NAMALWA (cell line): ENCODE measurements at places on chromosomes 7 and 10.

GRCh38 chr7:31192986-31193385 lies 140.9 kb downstream of the ADCYAP1R1 start:
- DNase-seq, result no peak

DNA sequence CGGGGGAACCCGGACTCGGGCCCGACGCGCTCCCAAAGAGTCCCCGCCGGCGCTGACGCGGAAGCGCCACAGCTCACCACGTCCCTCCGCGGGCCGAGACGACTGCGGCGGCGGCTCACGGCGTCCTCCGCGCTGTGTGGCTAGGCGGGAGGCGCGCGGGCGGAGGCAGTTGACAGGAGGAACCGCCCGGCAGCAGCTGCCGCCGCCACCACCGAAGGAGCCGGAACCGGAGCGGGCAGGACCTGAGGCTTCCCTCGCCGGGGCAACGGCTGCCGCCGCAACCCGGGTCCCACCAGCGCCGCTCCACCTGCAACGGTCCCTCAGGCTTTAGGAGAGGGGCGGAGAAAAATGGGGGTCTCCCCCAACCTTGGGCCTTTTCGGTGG lies 334 bp downstream of the ZNF800 start:
- peak; percentile 74 for DNase-seq

GRCh38 chr10:24569330-24569796 lies 154.3 kb downstream of the ARHGAP21 start:
- no peak for DNase-seq

- no peak for DNase-seq
These were observed 51.0 kb upstream of the PPP2R2D start for GRCh38 chr10:131849591-131850382.

- no peak for DNase-seq
These were observed 45.2 kb upstream of the AKR1E2 start for GRCh38 chr10:4780782-4781181.

- no peak for DNase-seq
These were observed 247.1 kb downstream of the COBL start for GRCh38 chr7:51069411-51070083.

GRCh38 chr7:51315393-51316261 lies 982 bp downstream of the COBL start:
- no peak for DNase-seq

DNA sequence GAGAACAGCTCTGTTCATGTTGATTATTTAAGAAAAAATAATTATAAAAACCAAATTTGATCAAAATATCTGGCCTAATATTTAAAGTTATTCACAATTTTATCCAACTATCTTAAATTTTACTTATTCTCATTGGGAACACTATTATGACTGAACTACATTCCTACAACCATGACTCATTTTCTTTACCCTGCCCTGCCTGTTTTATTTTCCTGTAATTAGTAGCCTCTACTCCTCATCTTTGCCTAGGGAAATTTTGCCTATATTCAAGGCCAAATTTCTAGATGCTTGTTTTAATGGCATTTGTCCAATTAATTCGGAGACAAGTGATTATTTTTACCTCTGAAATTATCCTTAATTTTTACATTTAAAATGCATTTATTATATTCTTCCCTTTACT lies 289.7 kb upstream of the TMEM229A start:
- DNase-seq, result no peak

DNA sequence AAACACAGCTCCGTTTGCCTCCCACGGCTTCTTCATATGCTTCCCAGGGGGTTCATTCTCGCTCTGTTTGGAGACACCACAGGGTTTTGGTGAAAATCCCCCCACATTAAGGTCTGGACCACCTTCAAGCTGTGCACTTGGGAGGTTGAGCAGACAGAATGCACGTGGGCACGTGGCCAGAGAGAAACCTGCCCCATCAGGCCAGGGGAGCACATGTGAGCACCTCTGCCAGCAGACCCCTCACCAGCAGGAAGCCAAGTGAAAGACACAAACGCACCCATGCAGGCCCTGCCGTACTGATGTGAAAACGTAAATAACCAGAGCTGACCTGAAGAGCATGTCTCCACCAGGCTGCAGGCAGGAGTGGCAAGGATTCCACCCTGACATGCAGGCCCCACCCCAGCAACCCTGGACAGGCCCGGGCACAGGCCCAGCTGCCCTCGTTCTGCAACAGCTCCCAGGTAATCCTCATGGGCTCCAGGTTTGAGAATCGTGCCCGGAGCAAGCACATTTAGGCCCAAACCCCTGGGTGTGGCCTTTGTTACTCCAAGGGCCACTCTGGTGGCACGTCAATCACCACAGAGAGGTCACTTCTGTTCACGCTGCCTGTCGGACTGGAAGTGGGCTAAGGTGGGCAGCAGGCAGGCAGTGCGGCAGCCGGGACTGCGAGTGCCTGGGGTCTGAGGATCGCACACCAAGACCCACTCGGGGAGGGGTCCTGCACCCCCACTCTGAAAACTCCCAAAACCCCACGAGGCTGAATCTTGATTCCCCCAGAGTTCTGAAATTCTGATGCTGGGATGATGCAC lies 184.4 kb downstream of the PTPRN2 start:
- no peak for DNase-seq

DNA sequence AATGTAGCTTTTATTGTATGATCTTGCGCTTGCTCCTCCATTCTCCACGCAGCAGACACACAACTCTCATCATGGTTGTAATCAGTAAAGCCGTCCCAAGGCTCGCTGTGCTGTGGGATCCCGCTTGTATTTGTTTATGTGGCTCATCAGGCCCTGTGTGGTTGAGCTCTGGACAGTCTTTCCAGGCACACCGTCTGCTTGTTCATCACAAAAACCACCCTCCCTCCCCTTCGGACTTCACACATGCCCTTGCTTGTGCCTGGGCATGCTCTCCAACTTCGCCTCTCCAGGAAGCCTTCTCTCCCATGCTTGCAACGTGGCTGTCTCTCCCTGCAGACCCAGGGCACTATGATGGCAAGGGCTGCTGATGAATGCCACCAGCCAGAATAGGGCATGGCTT lies 62.4 kb downstream of the HK1 start:
- DNase-seq, result no peak

- peak; percentile 77 for DNase-seq
These were observed 29.9 kb downstream of the RNLS start for GRCh38 chr10:88553116-88553752.

- DNase-seq, result no peak
These were observed 120.3 kb upstream of the CELF2 start for GRCh38 chr10:10897400-10897799.

GRCh38 chr10:75304741-75305390 lies 69.1 kb upstream of the COMTD1 start:
- DNase-seq, result no peak
